ENCODE measurements at places on chromosomes 7 and 10. TPM values are rescaled to one million over a fixed set of nuclear protein-coding genes. Genes with fewer than 3 reads are reported as not detected.

Gene EPO
- not detected for total RNA-seq

Gene CALCR
- not detected for total RNA-seq

Gene KIAA1549
- 1.2 TPM for total RNA-seq

Gene HABP2
- not detected for total RNA-seq

Gene PON1
- total RNA-seq = not detected

Gene GHRHR
- not detected for total RNA-seq

Gene GSDME
- 79.9 TPM for total RNA-seq

Gene PLEKHS1
- total RNA-seq = not detected

Gene TMEM229A
- not detected for total RNA-seq

Gene SLC26A5
- total RNA-seq = not detected

Data from myometrial cell (primary cell).